Renal cortex interstitium (tissue), 15 donors: ENCODE measurements at places on chromosomes 3 and 15. TPM values are rescaled to one million over a fixed set of nuclear protein-coding genes. Genes with fewer than 3 reads are reported as not detected.

Gene PLSCR2
- polyA plus RNA-seq = 1.7 TPM

- no peak for DNase-seq
Measured at GRCh38 chr15:77162872-77163633, 92.1 kb upstream of the TSPAN3 start.

DNA sequence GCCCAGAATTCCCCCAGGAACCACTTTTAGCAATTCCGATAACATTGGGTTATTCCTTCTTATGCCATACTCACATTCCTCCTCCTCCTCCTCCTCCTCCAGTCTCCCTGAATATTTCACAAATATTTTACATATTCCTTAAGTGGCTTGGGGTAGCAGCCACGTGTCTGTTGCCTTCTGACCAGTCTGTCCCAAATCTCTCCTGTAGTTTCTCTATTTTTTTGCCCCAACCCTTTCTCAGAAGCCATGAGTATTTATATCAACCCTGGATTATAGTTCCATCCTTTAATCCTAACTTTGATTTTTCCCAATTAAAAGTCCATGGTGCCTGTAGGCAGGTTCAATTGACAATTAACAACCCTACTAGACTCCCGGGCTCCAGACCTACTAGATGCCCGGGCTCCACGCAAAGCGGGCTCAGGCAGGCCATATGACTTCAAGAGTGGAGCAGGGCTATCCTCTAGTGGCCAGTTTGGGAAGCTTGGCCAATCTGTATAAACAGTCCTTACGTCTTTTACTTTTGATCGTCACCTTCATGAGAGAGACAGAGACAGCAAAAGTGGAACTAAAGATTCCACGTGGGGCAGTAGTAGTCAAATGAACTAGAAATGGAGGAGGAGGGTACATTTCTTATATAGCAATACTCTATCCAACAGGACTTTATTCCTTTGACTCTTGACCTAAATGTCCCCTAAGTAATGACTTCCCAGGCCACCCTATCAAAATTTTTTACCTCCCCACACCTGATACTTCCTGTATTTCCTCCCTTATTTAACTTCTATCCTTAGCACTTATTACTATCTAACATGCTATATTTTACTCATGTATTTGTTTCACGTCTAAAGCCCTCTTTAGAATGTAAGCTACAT is 69.7 kb downstream of the USF3 start:
- DNase-seq = no peak

DNA sequence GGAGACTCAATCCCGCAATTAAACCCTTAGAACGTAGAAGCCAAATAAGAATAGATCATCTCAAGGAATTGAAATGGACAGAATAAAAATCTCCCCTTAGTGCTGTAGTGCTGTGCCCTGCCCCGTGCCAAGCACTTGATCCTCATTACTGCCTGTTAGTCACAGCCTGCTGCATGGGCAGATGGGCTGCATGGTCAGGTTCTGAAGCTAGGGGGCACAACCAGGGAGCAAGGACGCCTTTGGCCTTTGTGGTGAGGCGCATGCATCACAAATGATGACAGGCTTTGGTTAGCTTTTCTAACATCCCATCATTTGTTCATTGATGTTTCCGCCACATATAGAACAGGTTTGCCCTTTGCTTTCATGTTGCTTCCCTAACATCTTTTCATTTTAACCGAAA is 336.3 kb upstream of the ADAMTS9 start:
- no peak for DNase-seq

Gene RFC4
- 46.3 TPM for polyA plus RNA-seq

Gene NMD3
- polyA plus RNA-seq = 59.3 TPM

- DNase-seq = no peak
Measured at GRCh38 chr3:69276884-69277283, 109.0 kb downstream of the FRMD4B start.

DNA sequence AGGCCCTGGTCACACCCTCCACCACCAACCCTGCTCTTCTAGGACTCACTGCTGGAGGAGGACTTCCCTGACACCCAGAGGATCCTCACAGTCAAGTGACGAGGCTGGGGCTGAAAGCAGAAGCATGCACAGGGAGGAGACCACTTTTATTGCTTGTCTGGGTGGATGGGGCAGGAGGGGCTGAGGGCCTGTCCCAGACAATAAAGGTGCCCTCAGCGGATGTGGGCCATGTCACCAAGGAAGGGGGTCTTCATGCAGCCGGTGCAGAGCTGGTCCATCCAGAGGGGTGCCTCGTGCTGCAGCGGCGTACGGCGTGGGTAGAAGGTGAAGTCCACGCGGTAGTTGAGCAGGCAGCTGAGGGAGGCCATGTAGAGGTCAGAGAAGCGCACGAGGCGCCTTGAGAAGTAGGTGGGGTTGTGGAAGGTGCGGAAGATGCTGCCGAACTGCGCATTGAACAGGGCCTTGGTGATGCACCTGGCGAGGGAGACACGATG is 9.4 kb downstream of the NT5DC2 start:
- no peak for DNase-seq

DNA sequence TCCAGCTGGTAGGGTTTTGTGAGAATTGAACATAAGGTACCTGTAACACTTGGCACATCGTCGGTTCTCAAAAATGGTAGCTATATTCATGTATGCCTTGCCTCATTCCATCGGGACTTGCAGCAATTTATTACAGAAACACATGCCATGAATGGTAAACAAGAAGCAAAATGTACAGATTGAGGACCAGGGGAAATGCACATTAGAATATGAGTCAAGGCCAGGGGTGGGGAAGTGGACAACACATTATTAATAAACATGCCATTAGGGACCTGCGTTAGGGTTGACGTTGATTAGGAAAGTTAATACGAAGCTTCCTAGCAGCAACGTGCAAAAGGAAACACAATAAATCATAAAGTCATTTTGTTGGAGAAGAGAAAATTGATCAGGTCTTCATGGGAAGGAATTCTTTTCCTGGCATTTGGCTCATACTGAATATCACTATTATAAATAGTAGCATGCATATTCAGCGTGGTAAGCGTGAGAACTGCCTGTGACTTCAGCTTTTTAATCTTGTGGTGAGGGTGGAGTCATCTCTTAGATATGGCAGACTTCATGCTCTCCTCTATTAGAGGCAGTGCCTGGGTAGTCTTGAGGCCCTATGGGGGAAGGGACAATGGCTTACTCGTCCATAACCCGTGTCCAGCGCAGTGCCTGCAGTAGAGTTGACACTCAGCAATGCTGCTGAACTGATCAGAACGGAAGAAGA is 184.9 kb downstream of the SV2B start:
- no peak for DNase-seq

Gene PLD1
- 10.0 TPM for polyA plus RNA-seq

- no peak for DNase-seq
Measured at GRCh38 chr3:155560594-155560993, 184.3 kb downstream of the PLCH1 start.

DNA sequence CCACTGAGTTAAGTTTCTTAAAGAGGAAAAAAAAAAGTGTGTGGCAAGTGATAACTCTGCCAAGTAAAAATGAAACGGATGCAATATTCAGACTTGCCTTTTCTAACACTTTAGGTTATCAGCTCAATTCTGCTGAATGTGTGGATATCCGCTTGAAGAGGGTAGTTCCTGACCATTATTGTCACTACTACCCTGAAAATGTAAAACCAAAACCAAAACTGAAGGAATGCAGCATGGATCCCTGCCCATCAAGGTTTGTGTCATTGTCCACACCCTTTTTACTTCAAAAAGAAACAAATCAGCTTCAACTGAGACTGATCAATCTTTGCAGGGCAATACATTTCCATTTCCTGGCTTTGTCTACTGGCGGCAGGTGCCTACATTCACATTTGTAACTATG is 236.1 kb downstream of the ADAMTSL3 start:
- no peak for DNase-seq

DNA sequence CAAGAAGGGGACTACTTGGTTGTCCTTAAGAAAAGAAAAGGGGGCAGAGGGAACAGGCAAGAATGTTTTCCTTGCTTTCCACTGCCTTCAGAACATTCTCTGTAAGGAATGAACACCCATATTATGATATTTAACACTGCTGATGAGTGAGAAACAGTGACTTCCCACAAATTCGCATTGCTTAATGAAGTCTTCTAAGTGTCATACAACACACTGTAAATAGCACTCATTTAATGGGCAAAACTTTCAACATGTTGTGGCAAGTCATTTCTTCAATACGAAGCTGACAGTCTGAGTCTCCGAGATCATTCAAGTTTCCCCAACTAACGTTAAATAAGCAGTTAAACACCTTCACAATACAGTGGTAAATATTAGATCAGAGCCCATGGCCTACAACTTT is 464.4 kb downstream of the SHQ1 start:
- DNase-seq = no peak

Gene PAQR5
- 24.9 TPM for polyA plus RNA-seq

DNA sequence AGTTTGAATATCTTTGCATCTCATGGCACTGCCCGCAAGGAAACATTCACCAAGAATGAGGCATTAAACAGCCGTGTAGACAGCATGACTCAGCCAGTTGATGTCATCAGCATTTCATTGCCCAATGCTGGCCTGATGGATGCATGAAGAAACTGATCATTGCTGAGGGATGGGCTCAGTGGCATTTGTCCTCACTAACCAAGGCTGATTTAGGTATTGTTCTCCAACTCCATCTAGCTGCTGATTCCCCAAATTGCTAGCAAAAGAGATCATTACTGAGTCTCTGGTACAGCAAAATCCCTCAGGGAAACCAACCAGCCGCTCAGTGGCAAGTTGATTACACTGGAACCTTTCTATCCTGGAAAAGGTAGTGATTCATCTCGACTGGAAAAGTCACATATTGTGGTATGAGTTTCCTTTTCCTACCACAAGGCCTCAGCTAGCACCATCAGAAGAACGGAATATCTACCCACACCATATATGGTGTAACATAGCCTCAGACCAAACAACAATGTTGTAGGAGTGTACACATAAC is 186.5 kb upstream of the GAP43 start:
- DNase-seq = no peak

Gene GOLGA8S
- 2.1 TPM for polyA plus RNA-seq

DNA sequence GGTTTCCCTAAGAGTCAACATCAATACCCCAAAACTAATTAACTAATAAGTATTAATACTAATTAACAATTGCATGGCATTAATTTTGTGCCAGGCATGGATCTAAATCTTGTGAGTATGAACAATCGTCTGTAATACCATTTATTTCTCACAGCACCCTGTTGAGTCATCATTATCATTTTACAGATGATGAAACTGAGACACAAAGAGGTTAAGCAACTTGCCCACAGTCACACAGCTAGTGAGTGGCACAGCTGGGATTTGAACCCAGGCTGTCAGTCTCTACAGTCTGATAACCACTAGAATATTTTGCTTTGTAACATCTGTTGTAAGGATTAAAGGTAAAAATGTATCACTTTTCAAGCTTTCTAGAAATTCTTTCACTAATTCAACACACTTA is 423.4 kb upstream of the WNT5A start:
- DNase-seq = no peak

DNA sequence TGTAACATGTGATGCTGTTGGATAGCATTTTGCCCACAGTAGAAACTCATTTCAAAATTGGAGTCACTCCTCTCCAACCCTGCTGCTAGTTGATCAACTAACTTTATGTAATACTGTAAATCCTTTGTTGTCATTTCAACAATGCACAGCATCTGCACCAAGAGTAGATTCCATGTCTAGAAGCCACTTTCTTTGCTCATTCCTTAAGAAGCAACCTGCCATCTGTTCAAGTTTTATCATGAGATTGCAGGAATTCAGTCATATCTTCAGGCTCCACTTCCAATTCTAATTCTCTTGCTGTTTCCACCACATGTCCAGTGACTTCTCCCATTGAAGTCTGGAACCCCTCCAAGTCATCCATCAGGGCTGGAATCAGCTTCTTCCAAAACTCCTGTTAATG is 42.9 kb downstream of the AKAP13 start:
- DNase-seq = no peak

DNA sequence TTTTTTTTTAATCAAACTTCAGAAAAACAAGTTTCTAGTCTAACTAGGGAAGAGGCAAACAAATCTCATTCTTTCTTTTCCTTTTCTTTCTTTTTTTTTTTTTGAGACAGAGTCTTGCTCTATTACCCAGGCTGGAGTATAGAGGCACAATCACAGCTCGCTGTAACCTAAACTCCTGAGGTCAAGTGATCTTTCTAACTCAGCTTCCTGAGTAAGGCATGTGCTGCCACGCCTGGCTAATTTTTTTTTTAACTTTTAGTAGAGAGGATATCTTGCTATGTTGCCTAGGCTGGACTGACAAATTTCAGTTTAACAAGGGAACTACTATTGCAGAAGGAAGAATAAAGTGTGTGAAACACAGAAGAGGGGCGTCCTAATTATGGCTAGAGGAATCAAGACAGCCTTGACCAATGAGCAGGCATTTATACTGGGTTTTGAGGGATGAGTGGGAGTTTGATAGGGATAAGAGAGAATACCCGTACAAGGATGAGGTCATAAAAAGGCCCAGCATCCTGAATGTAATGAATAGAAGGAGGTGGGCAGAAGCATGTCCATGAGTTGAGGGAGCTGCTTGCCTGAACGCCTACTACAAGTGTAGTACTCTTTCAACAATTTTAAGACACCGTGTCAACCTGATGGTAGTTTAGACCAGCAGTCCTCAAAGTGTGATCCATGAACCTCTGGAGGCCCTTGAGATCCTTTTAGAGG is 6.7 kb upstream of the ZFAND6 start:
- no peak for DNase-seq
